Type B pancreatic cell (in vitro differentiated cells): ENCODE measurements at places on chromosomes 1 and 21. TPM values are rescaled to one million over a fixed set of nuclear protein-coding genes. Genes with fewer than 3 reads are reported as not detected.
A peak's percentile ranks its signal among the peaks of the same experiment; 100 is the strongest.

IL22RA1 gene
- 1.1 and 2.8 TPM in 2 replicates for total RNA-seq

USP1 gene
- total RNA-seq: 30.4 and 44.2 TPM in 2 replicates

LENEP gene
- total RNA-seq: 0.52 and 1.1 TPM in 2 replicates

AMPD1 gene
- total RNA-seq: not detected in 2 replicates

SPATA46 gene
- not detected in 2 replicates for total RNA-seq

DNA sequence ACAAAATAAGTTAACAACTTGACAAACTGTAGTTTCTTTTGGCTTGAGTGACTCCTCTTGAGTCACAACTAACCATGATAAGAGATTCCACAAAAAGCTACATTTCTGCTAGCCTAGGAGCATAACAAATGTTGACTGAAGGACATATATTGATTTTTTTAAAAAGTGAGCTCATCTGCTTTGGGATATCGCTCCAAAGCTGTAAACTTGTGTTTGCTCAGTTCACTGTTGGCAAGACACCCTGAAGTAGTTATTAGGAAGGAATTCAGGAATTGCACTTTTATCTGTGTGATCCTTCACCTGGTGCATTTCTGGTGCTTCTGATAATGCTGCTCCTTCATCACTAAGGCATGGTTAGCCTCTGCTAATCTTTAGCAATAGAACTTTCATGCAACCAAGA lies 23.7 kb downstream of the RWDD3 start:
- no peak for DNase-seq

DNA sequence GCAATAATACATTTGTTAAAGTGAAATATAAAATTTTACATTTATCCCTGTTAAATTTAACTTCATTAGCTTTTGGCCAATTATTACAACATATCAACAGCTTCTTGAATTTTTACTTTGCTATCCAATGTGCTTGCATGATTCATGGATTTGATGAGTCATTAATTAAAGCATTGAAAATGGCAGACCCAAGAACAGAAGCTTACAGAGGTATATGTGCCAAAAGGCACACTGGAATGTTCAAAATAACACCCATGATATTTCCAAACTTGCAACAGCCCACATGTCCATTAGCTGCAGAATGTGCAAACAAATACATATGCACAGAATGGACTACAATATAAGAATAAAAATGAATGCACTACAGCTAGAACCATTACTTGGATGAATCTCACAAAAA lies 76.4 kb upstream of the MAN1A2 start:
- no peak for DNase-seq

DNA sequence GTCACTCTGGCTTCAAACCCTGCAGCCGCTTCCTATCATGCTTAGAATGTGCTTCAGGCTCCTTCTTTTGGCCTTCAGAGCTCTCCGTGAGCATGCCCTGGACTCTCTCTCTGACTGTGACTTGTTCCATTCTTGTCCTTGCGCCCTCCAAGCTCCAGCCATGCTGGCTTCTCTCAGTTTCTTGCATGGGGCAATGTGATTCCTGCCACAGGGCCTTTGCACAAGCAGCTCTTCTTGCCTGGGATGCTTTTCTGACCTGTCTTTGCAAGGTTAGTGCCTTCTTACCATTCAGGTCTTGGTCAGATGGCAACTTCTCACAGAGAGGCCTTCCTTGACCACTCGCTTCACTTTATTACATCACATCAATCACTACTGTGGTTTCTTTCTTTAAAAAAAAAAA lies 66.1 kb downstream of the NFASC start:
- DNase-seq: no peak

DNA sequence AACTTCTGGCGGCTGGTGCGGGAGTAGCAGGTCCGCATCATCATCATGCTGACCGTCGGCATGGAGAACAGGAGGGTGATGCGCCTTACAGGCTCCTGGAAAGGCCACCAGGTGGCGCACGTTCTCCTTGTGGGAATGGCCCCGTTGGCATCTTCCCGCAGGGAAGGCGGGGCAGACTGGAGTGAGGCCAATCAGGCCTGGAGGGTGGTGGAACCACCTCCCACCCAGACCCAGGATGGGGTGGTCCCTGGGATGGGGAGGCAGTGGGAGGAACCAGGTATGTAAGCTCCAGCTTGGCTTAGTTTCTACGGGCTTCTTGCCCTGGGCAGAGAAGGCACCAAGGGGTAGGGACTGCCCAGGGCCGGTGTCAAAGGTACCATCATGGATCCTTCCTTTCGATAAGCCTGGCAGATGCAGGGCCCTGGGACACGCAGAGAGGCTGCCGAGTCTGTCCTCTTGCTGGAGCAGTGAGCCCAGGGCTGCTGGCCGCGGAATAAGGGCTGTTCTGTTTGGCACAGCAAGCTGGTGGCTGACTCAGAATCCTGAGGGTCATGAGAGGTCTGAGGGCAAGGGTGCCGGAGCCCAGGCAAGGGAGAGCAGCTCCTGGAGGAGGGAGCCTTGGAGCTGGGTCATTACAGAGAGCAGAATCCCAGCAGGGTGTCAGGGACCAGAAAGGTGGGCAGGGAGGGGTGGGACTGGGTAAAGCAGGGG lies 8.7 kb upstream of the LGR6 start:
- DNase-seq: peak; percentile 85

DNA sequence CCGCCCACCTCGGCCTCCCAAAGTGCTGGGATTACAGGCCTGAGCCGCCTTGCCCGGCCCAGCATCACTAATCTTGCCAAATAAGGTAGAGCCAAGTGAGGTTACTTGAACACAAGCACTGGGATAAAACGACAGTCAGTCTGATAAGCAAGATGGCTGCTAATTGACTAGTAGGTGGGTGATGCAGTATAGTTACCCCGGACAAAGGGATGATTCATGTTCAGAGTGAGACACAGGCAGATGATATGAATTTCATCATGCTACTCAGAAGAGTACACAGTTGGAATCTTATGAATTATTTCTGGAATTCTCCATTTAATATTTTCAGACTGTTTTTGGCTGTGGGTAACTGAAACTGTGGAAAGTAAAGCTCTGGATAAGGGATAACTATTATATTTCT lies 178.4 kb downstream of the USP25 start:
- no peak for DNase-seq

GRCh38 chr1:92845908-92846307 lies 14.1 kb downstream of the RPL5 start:
- DNase-seq: no peak

DNA sequence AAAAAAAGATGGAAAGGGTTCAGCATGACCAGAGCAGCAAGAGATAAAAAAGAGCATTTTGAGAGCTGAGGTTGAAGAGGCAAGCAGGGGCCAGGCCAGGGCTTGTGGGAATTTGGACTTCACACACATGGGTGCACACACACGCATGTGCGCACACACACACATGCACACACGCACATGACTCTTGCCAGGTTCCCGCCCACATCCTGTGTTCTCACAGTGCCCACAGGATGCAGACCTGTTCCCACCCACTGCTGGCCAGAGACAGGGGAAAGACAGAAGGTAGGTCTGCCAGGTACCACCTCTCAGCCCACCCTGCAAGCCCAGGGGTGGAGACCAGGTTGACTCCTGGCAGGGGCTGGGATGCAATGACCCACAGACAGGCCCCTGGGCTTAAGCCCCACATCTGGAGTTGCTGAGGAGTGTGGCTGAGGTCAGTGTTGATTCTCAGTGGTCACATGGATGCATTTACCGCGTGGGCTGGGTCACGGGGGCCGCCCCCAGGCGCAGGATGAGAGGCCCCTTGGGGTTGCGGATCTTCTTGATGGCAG lies 4.4 kb downstream of the COL16A1 start:
- DNase-seq: no peak

DNA sequence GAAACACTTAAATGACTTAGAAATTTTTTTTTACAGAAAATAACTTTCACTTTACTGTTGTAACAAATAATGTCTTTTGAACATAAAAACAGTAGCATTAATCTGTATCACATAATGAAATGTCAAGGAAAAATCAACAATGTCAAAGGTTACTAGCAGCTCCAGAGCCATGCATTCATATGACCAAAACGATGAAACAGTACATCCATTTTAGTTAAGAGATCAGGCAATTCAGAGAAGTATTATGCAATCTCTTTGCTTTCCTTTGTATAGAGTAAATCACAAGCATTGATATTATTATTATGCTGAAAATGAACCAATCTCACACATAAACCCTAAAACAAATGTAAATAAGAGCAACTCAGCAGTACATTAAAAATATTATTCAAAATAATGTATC lies 748.9 kb downstream of the PLA2G4A start:
- DNase-seq: no peak

- DNase-seq: no peak
These were observed 55.6 kb upstream of the FMOD start for GRCh38 chr1:203406446-203407045.

DNA sequence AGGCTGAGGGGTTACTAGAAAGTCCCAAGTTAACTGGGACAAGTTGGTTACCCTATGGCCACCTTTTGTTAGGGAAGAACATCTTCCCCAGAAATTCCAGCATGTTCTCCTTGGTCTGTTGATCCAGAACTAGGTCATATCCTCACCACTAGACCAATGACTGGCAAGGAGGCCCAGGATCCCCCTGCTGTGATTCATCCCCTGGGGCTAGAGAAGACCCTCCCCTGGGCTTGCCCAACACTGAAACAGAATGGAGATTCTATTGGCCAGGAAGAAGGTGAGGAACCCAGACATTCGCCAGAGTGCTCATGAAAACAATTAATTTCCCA lies 90.1 kb upstream of the SIM2 start:
- no peak for DNase-seq

DNA sequence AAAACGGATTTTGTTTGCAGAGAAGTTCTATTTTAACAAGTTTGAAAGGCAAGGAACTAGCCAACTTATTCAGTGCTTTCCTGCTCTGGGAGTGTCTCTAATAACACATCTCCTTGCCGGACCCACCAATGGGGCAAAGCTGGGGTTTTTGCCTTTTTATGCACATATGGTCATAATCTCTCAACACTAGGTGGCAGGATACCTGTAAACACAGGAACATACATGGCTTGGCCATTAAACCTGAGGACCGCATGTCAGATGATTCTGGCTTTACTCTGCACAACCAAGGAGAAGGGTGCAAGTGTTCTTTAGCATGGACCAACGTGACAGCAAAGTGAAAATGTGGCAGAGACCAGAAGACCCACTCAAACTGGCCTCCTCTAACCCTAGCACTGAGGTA lies 4.9 kb downstream of the TMEM9 start:
- DNase-seq: no peak

DNA sequence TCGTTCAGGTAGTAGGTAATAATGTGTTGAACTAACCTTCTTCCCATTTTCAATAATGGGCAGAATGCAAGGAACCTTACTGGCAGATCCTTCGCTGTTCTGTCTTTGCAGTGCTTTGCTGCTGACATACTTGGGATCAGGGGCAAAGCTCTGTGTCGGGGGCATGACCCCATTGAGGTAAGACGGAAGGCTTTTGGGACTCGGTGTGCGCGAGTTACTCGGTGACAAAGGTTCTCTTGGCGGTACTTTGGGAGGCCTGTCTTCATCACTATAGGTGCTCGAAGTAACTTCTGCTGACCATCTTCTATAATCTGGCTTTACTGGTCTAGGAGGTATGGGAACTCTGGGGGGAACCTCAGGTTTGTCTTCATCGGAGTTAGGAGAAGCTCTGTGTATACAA lies 12.7 kb downstream of the ERRFI1 start:
- DNase-seq: no peak

- DNase-seq: no peak
These were observed 3.5 kb downstream of the IGSF9 start for GRCh38 chr1:159941591-159942560.

DNA sequence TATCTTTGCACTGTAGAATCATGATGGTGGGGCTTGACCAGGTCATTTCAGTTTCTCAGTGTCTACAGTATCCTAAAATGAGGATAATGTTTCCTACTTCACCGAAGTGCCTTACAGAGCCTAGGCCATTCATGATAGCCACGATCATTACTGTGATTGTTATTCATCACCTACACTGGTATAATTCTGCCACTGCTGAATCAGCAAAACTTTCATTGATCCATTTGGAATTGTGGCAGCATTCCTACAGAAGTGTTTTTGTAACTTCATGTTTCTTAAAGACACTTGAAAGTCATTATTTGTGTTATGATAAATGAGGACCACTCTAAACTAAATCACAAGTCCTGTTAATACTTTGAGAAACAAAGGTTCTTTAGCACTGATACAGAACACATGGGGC lies 6.0 kb upstream of the PLPPR5 start:
- DNase-seq: no peak

- no peak for DNase-seq
These were observed at the start of gene TTC39A for GRCh38 chr1:51330331-51331201. TSS of gene TTC39A (minus strand) at chr1:51330562. CDS start at chr1:51330477, 85 bp downstream.

- DNase-seq: no peak
These were observed 174.4 kb downstream of the GRIK3 start for GRCh38 chr1:36859926-36860325.

GRCh38 chr1:242530761-242531160 lies 6.3 kb upstream of the PLD5 start:
- DNase-seq: no peak

DNA sequence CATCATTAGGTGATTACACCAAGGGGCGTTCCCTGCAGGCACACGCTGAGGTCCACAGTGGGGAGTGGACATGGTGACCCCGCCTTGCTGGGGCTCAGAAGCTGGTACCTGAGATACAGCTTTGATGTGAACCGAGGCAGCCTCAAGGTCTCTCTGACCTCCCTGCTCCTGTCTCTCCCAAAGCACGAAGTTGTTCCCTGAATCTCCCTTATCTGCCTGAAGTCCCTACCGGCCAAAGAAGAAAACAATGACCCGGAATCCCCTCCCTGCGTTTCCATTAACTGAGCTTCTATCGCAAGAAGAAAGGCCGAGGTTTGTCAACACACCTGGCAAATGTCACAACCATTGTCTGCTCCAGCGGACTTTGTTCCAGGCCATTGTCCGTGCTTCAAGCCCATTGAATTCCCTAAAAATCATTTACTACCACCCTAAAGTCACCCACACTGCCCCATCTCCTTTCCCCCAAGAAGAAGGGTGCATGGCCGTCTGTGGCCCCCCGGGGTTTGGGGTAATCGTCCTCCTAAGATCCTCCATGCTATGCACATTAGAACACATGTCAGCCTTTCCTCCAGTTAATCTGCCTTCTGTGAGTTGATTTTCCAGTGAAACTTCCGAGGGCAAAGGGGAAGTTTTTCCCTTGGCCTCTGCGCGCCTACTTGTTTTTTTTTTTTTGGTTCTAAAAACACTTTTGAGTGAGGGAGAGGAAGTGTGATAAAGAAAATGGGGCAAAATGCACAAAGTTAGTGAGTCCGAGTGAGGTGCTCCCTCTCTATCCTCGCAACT lies 48.1 kb upstream of the COL18A1 start:
- DNase-seq: no peak
